ENCODE measurements at places on chromosomes 13 and 19.

- peak; percentile 32 for DNase-seq
These were observed at the start of gene MARK4 for GRCh38 chr19:45250832-45251451. TSS of gene MARK4 (plus strand) at chr19:45251271. CDS start at chr19:45251589, 318 bp downstream.

GRCh38 chr13:110525328-110526319, 35.9 kb downstream of the RAB20 start:
- no peak for DNase-seq

GRCh38 chr19:18795540-18795939, 4.4 kb upstream of the COMP start:
- no peak for DNase-seq

- DNase-seq, result no peak
These were observed 5.4 kb upstream of the TRIM28 start for GRCh38 chr19:58538257-58539168.

GRCh38 chr13:32124743-32125142, 93.2 kb downstream of the FRY start:
- no peak for DNase-seq

DNA sequence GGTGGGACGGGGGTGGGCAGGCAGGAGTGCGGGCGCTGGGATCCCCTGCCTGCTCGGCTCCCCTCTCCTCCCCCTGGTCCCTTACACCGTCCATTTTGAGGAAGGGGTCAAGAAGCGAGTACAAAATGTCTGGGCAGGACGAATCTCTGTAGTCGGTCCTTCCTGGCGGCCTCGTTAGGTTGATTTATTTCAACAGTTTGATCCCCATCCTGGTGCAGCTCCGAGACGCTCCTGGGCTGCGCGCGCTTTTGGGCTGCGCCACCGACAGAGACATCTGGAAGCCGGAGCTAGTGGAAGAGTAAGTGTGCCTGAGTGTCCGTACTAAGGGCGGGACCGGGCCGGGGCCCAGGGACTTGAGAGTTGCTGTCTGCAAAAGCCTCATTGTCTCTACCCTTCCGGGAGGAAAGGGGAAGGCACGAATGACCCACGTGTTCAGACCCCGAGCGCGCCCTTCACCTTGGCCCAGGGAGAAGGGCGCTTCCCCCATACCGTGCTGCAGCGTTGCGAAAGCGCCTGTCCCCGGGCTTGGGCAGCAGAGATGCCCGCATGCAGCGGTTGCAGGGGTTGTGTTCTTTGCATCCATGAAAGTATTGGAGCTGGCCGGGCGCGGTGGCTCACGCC, 1.8 kb downstream of the ZNF114 start:
- DNase-seq, result no peak

DNA sequence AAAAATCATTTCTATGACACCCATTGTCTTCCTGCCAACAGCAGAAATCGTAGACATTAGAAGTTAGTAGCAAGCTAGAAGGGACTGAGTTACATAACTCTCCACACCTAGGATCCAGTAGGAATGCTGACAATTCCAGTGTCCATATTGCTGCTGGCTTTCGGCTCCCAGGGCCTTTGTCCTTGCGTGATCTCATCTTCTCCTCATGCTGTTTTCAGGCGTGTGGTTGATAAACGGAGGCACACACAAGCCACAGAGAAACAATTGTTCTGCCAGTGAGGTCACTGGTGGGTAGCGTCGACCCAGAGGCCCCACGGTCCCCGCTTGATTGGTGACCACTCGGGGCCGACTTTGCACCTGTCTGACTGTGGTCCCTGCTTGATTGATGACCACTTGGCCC, 31.6 kb upstream of the F7 start:
- DNase-seq, result no peak

DNA sequence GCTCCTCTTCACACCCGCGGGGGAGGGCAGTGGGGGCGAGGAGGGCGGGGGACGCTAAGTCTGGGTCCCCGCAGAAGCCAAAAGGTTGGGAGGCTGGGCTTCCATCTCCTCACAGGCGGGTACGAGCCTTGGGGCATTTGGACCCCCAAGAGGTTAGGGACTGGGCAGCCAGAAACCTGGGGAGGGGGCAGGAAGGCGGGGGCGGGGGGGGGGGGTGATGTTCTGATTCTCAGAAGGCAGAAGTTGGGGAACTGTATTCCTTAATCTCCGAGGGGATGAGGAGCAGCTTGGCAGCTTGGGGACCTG, 5.1 kb downstream of the BCL3 start:
- DNase-seq, result no peak

- no peak for DNase-seq
These were observed 3.4 kb downstream of the TBXA2R start for GRCh38 chr19:3603121-3603811.

GRCh38 chr19:29086646-29087045, 126.3 kb downstream of the UQCRFS1 start:
- no peak for DNase-seq

GRCh38 chr19:5074407-5074806, 105.5 kb downstream of the KDM4B start:
- no peak for DNase-seq

GRCh38 chr19:2827840-2828489, 8.3 kb downstream of the ZNF554 start:
- no peak for DNase-seq
